ENCODE measurements at places on chromosomes 3 and 15. TPM values are rescaled to one million over a fixed set of nuclear protein-coding genes. Genes with fewer than 3 reads are reported as not detected.

GRCh38 chr15:60423537-60423936 lies 25.8 kb upstream of the ANXA2 start:
- no peaks in the 10 kb centered on the region for H3K36me3 ChIP-seq
- DNase-seq = peak; percentile 60
- H3K27me3 ChIP-seq = no peaks in the 10 kb centered on the region
- peak overlapping the region; percentile 55 for H3K27ac ChIP-seq

Gene NOX5
- total RNA-seq = 1.5 TPM

Gene CLSTN2
- total RNA-seq = not detected

Gene TEX55
- total RNA-seq = not detected

Gene TIGIT
- total RNA-seq = not detected

GRCh38 chr3:100330651-100331050 lies 3.9 kb upstream of the NIT2 start:
- no peaks in the 10 kb centered on the region for H3K27me3 ChIP-seq
- 0 out of 2 replicates have a peak, but pooled peaks cover 5% of the 10 kb centered on the region for H3K36me3 ChIP-seq
- peaks cover 7% of the 10 kb centered on the region for H3K4me1 ChIP-seq
- no peak overlapping the region for H3K27ac ChIP-seq

DNA sequence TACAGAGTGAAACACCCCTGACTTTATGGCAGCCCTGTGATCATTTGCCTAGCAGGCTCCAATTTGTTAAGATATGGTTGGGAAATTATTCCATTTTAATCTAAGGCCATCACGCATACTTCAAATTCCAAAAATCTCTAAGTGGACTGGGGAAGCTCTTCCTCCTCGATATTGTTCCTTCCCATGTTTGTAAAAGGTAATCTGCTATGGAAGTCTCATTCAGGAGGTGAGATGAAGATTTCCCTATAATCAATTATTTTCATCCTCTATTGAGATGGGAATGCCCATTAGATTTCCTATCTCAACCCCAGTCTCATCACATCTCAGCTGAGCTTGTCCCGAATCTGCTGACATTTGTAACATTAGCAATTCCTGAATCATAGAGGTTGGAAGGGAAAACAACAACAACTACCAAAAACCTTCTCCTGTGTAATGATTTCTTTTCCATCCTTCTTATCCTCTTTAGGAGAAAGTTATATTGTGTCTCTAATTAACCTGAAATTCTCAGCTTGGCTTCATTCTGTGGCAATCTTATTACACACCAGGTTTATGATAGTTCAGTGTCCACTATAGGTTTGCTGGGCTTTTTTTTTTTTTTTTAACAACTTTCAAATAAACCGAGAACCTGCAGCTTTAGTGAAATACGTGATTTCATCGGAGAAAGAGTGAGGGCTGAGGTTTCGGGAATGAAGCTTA lies 2.2 kb upstream of the NR2F2 start:
- peaks cover 40% of the 10 kb centered on the region for H3K4me1 ChIP-seq
- H3K36me3 ChIP-seq = no peaks in the 10 kb centered on the region
- DNase-seq = peak; percentile 47
- H3K4me3 ChIP-seq = peak overlapping the region; percentile 73
- no peaks in the 10 kb centered on the region for H3K27me3 ChIP-seq

- DNase-seq = no peak
- no peaks in the 10 kb centered on the region for H3K4me1 ChIP-seq
- no peak overlapping the region for H3K27ac ChIP-seq
Observed at GRCh38 chr3:73622091-73622805, 2.5 kb downstream of the PDZRN3 start.

DNA sequence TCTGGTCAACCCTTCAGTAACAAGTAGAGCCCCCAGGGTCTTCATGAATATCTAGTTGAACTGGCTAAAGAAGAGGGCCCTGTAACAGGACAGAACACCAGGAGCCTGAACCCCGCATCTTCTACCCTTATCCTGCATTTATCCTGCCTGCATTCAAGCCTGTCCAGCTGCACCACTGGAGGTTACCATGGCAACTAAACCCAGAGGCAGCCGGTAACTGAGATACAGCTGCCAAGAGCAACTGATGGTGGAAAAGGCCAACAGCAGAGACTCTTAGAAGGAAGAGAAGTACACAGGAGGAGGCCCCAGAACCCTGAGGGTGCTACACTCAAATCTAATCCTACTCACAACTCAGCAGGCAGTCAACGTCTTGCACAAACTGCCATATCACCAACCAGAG lies 3.7 kb upstream of the PRKAR2A start:
- H3K27ac ChIP-seq = no peak overlapping the region
- H3K4me1 ChIP-seq = peaks cover 15% of the 10 kb centered on the region
- DNase-seq = no peak
- no peaks in the 10 kb centered on the region for H3K27me3 ChIP-seq
- H3K4me3 ChIP-seq = no peak overlapping the region

GRCh38 chr3:88480822-88481221 lies 331.1 kb downstream of the C3orf38 start:
- H3K27ac ChIP-seq = no peak overlapping the region
- H3K4me1 ChIP-seq = no peaks in the 10 kb centered on the region
- no peak for DNase-seq
- H3K36me3 ChIP-seq = no peaks in the 10 kb centered on the region
- no peaks in the 10 kb centered on the region for H3K27me3 ChIP-seq

Gene PPP1R14D
- total RNA-seq = 0.55 TPM

DNA sequence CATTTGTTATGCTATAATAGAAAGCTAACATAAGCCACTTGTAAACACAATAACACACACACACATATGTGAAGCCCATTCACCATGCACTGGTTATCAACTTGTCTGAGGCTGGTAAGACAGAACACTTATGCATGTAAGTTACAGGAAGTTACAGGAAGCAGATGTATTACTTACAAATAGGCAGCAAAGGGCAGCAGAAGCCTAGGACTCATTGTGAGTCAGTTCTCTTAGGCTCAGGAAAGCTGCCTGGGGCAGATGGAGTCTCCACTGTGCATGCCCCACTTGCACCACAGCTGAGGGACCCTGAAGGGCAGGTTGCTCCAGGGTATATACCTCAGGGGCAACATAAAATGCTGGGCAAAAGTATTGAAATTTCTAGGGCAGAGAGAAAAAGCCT lies 748.8 kb upstream of the CCDC54 start:
- H3K27me3 ChIP-seq = no peaks in the 10 kb centered on the region
- H3K4me3 ChIP-seq = no peak overlapping the region

Gene TERC
- 7.6 TPM for total RNA-seq

- H3K4me1 ChIP-seq = peaks cover 20% of the 10 kb centered on the region
- H3K27ac ChIP-seq = no peak overlapping the region
- no peak for DNase-seq
- H3K27me3 ChIP-seq = peaks cover 26% of the 10 kb centered on the region
- H3K4me3 ChIP-seq = no peak overlapping the region
Observed at GRCh38 chr3:181713676-181714612, 2.2 kb downstream of the SOX2 start.

DNA sequence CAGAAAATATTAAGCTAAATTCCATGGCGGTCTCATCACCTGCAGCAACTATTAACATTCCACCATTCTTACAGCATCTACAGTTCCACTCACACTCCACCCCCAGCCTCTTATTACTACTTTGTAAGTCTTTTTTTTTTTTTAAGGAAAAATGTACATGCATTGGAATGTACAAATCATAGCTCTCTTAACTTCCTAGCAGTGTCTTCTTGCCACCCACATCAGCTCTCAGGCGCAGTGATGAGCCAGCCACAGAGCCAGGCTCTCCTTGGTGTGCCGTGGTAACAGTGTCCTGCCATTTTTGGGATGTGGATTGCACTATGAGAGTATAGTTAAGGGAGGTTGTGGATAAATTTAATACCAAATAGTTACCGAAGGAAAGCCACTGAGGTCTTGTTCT lies 17.8 kb downstream of the ABHD17C start:
- H3K36me3 ChIP-seq = peaks cover 25% of the 10 kb centered on the region
- H3K27me3 ChIP-seq = no peaks in the 10 kb centered on the region
- no peak for DNase-seq
- H3K4me3 ChIP-seq = no peak overlapping the region

DNA sequence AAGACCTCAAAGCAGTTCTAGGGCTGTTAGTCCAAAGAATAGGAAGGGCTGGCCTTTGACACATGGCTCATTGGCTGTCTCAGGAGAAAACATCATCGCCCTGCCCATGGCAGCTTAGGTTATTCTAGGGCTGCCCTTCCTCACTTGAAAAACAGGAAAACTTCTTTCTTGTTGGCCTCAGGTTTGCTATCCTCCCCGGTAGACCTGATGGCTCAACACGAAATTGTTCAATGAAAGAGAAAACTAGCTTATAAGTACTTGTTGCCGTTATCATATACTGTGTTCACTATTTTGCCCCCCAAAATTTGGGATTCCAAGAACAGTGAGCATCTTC lies 602 bp upstream of the SLTM start:
- no peak for DNase-seq
- H3K4me1 ChIP-seq = peaks cover 21% of the 10 kb centered on the region
- peak overlapping the region; percentile 96 for H3K4me3 ChIP-seq
- no peaks in the 10 kb centered on the region for H3K36me3 ChIP-seq

DNA sequence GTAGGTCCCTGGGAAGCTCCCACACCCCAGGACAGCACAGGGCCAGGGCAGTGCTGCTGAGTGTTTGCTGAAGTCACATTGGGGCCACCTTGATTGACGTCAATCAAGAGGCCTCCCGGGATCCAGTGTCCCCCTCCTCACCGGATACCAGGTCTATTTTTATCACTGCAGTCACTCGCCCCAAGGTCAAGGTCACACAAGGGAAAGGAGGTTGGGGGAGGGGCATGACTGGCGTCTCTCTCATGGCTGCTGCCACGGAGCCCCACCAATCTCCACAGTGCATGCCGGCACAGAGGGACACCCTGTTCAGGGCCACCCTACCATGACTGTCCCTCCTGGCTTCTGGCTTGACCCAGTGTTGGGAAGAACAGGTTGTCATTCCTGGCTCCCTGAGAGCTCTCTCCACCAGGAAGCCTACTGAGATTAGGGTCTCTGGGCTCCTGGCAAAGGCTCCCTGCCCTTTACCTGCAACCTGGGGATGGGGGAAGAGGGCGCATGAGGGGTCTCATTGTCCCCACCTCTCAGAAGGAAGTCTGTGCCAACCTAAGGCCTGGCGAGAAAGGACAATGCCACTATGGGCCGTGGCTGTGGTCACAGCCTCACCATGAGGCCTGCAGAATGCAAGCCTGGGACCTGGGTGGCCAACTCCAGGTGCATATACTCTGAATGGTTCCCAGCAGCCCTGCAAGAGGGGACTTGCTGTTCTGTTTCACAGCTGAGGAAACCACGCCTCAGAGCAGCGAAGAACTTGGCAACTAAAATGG lies 1.5 kb downstream of the MYL3 start:
- H3K4me3 ChIP-seq = no peak overlapping the region
- H3K27ac ChIP-seq = no peak overlapping the region
- H3K36me3 ChIP-seq = no peaks in the 10 kb centered on the region
- DNase-seq = no peak

GRCh38 chr3:119600732-119601131 lies 3.0 kb downstream of the PLA1A start:
- H3K4me1 ChIP-seq = no peaks in the 10 kb centered on the region
- no peaks in the 10 kb centered on the region for H3K36me3 ChIP-seq
- H3K4me3 ChIP-seq = no peak overlapping the region
- DNase-seq = no peak

Gene ANKRD34C
- total RNA-seq = not detected

GRCh38 chr3:36615861-36616260 lies 148.5 kb downstream of the DCLK3 start:
- no peaks in the 10 kb centered on the region for H3K27me3 ChIP-seq
- no peaks in the 10 kb centered on the region for H3K36me3 ChIP-seq

Gene CORO2B
- total RNA-seq = 0.53 TPM

Gene ALPK3
- total RNA-seq = 4.6 TPM

DNA sequence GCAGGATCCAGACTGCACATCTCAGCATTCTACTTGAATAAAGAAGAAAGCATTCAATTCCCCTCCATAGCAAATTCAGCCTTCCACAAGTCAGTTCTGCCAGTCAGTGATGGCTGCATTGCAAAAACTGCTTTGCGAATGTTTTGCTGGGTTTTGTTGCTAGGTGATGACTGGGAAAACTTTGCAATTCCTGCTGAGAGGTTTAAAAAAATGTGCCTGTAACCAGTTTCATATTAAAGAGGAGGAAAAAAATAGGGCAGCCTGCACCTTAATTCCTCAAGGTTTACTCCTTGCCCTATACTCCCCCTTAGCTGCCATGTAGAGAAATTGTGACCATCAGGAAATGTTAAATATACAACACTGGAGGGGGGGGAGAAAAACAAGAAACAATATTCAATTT lies 225.6 kb upstream of the ATP11B start:
- H3K27me3 ChIP-seq = no peaks in the 10 kb centered on the region
- no peaks in the 10 kb centered on the region for H3K4me1 ChIP-seq
- no peak overlapping the region for H3K4me3 ChIP-seq
- DNase-seq = peak; percentile 38

Gene MUC20
- total RNA-seq = 98.1 TPM

GRCh38 chr3:128066676-128067075 lies 14.4 kb downstream of the SEC61A1 start:
- no peak overlapping the region for H3K27ac ChIP-seq
- H3K27me3 ChIP-seq = no peaks in the 10 kb centered on the region
- no peaks in the 10 kb centered on the region for H3K4me1 ChIP-seq
- no peak for DNase-seq
- H3K36me3 ChIP-seq = peaks cover 60% of the 10 kb centered on the region
- H3K4me3 ChIP-seq = no peak overlapping the region

- peaks cover 9% of the 10 kb centered on the region for H3K4me1 ChIP-seq
- no peak for DNase-seq
- peaks cover 34% of the 10 kb centered on the region for H3K36me3 ChIP-seq
- no peak overlapping the region for H3K27ac ChIP-seq
- no peaks in the 10 kb centered on the region for H3K27me3 ChIP-seq
Observed at GRCh38 chr15:67183443-67184169, 70.9 kb downstream of the AAGAB start.

DNA sequence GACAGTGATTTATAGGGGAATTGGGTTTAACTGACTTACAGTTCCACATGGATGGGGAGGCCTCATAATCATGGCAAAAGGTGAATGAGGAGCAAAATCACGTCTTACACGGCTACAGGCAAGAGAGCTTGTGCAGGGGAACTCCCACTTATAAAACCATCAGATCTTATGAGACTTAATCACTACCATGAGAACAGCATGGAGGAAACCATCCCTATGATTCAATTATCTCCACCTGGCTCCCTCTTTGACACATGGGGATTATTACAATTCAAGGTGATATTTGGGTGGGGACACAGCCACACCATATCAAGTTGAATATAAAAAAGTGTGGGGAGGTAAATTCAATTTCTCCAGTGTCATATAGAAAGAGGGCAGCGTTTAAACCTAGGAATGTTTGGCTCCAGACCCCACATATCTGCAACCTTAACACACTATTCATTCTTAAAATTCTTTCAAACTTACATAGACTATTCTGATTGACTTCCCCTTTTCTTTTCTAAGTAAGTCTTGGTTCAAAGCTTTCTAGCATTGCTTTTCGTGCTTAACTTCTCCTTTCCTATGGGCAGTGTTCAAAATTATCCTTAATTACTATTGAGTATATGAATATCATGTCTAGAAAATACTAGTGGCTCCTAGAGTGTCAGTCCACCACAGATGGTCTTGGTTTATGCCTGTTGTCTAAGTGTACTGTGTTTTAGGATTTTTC lies 446.7 kb upstream of the GBE1 start:
- no peaks in the 10 kb centered on the region for H3K4me1 ChIP-seq
- no peak for DNase-seq
- H3K36me3 ChIP-seq = no peaks in the 10 kb centered on the region
- no peak overlapping the region for H3K27ac ChIP-seq
- no peaks in the 10 kb centered on the region for H3K27me3 ChIP-seq
- no peak overlapping the region for H3K4me3 ChIP-seq

All from PC-9 (cell line).